ENCODE measurements at places on chromosomes 3 and 15.

DNA sequence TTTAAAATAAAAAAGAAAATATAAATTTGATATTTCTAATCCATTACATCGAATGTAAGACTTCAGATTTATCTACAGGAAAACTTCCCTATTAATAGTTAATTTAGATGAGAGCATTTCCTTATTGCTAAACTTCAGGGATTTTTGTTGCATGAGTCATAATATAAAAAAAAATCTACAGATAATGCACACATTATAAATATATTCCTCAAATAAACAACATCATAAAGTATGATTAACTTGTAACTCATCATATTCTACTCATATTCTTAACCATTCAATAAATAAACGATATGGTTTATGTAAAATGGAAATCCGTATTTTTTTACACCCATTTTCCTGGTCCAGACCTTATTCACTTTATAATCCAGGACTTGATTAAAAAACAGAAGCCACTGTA, 477.0 kb downstream of the EPHA3 start:
- DNase-seq, result no peak

DNA sequence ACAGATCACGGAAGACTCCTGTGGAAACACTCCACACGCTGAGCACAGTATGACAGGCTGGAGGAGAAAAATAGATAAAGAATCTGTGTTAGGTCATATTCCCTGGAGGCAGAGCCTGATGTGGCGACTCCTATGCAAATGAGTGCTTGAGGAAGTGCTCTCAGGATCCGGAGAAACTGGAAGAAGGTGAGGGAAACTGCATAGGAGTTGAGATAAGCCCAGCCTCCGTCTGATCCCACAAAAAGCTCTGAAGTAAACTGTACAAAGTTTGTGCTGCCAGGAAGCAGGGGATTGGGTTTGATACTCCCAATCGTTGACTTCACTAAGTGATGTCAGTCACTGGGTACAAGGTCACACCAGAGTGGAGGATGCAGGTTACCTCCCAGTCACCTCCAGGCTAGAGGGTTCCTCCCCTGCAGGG, 33.4 kb downstream of the OSBPL10 start:
- no peak for DNase-seq

DNA sequence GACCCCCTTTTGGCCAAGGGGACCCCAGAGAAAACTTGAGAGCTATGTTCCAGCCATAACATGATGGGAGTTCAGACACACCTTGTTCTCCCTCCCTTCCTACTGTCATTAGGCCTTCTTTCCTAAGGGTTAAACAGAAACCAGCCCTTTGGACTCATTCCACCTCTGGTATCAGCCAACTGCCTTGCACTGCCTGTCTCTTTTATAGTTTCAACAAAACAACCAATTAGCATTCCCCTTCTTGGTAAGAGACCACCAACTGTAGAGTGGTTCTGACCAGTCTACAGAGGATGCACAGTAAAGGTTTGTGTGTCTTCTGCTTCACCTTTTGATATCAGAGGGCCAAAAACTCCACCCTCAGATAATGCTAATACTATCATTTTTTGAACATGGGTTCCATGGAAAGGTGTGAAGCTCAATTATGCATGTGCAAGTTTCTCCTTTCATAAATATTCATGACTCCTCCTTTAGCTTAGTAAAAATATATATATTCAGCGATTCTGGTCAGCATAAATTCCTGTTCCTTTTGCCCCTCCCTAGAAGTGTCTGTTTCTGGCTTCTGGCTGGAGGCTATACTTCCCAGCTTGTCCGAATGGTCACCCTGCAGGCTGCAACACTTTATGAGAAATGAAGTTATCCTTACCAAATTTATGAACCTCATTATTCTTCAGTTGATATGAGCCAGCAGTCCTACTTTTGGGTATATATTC, 55.9 kb downstream of the SERP1 start:
- DNase-seq, result no peak

DNA sequence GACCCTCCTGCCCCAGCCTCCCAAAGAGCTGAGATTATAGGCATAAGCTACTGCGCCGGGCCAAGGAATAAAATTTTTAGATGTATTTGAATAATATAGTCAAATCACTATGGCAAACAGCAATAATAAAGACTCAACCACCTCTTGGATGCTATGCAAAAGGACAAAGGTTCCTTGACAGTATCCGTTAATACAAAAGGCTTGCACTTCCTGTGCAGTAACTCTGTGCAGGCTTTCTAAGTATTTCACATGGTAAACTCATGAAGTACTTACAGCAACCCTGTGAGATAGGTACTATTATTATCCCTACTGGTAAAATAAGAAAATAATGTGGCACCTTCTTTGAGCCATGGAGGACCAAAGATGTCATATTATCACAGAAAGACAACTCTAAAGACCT, 86.8 kb downstream of the SHQ1 start:
- DNase-seq, result no peak

- DNase-seq, result no peak
These were observed 117.9 kb downstream of the LRRC28 start for GRCh38 chr15:99369196-99369595.

DNA sequence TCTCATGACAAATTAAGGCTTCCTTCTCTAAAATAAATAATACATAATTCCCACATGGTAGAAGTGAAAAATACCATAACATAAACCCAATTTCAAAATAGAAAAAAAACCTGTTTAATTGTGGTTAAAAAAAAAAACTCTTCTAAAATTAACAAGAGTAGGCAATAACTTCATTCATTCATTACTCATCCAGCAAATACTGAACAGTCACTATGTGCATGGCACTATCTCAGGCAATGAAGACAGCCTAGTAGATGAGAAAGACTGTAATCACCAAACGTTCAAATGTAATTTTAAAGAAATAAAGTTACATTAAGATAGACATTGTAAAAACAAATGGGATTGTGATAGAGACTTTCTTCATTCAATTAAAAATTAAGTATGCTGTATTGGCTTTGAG, 43.4 kb downstream of the TFDP2 start:
- no peak for DNase-seq

DNA sequence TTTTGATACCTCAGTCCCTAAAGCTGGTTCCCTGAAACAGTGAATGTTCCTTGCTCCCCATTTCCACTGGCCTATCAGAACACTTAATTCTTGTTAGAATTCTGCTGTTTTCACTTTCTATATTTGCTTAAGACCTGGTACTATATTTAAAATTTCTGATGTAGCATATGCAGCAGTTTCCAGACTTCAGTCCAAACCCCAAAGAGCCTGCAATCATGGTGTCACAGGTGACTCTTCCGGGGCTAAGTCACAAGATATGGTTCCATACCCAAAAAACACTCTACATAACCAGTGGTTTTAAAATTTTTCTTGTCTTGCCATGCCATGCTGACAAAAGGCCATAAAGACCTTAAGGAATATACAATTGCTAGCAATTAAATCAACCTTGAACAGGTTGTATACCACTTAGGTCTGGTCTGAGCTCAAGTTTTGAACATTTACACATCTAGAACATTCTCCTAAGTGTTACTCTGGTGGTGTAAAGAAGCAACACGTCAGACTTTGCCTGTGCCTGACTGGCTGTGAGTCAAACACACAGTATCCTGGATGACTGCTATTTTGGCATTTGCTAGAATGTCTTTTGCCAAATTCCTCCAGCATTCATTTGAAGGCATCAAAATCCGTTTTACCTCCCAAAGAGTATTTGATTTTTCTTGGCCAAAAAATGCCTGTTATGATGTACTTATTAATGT, 160.0 kb downstream of the FRMD5 start:
- DNase-seq, result no peak

Measured in activated CD4-positive, alpha-beta T cell treated with anti-CD3 and anti-CD28 coated beads, Interleukin-2, amount 50 U/mL, for 4 hours (primary cell).